HuH-7.5 (cell line): ENCODE measurements at places on chromosomes 6 and 20.

DNA sequence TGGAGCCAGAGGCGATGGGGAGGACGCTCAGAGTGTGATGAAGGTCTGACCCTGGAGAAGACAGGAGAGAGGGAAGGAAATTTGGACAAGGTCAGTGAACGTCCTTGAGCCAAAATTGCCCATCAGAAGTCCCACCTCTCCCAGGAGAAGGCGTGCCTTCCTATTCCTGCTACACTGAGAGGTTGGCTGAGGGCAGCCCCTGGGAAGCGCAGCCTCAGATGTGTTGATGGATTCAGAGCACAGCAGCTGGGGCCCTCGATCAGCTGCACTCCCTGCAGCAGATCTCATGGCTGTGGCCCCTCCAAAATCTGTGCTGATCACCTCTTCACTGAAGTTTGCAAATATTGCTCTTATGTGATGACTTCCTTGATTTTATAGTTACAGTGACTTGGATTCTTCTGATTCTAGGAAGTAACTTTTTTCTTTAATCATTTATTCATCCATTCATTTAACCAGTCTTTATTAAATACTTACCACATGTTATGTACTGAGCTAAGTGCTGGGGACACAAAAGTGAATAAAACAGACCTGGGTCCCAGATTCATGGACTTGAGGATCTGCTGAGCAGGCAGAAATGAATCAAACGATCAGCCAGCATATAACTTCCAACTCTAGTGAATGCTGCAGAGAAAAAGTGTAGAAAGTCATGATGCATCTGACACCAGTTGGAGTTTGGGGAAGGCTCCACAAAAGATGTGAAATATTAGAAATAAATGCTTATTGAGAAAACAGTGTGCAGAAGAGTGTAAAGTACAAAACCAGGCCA lies 69.6 kb upstream of the ARMC2 start:
- DNase-seq: no peak

DNA sequence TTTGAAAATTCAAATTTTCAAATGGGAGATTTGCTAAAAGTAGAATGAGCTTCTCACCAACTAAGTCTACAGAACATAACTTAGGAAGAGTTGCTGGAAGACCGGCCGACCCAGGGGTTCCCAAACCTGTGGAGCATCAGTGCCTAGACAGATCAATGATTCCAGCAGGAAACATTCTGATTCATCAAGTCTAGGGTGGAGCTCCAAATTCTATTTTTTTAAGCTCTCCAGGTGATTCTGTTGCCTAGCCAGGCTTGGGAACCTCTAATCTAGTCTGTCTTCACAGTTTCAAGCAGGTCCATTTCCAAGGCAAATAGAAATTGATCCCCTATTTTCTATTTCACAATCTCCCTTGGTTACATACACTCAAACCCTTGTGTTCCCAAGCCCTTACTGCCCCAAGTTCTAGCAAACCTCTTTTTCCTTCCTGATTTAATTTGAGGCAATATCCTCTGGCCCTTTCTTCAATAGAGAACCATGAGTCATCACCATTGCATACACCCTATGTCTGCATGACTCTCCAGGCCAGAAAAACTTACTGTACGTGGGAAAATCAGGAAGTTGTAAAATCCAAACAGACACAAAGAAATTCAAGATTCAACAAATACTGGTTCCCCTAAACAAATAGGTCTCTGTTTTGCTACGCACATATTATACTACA lies 8.9 kb downstream of the ATXN1 start:
- DNase-seq: no peak

DNA sequence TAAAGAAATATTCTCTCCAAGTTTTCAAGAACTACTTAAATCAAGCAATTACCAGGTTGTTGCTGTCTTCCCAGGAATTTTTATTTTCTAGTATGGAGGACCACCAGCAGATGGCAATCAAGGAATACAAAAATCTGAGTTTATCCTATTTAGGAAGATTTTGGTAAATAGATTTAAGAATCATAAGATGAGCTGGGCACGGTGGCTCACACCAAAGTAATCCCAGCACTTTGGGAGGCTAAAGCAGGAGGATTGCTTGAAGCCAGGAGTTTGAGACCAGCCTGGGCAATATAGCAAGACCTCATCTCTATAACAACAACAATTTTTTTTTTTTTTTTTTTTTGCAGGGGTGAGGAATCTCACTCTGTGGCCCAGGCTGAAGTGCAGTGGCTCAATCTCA lies 19.3 kb upstream of the SEC63 start:
- DNase-seq: no peak

GRCh38 chr6:106112433-106112832 lies 26.3 kb downstream of the PRDM1 start:
- no peak for DNase-seq

- DNase-seq: no peak
Measured at GRCh38 chr20:56347628-56348304, 11.0 kb upstream of the FAM210B start.

DNA sequence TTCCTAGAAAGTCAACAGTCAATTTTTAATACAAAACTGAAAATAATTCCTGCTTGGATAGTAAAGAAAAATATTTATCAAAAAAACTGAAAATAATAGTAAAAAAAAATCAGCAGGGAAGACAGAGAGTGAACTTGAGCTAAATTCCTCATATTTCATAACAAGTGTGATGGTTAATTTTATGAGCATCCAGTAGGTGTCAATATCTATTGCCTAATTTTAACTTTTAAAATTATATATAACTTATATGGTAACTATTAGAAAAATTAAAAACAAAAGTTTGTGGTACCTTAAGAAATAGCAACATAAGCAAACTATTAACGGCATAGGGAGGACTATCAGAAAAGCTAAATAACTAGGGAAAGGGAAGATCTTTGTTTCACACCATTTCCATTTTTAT lies 2.1 kb downstream of the EPM2A start:
- no peak for DNase-seq

GRCh38 chr20:23449421-23449820 lies 3.3 kb downstream of the CST11 start:
- DNase-seq: no peak

GRCh38 chr6:15299430-15300131 lies 53.7 kb downstream of the JARID2 start:
- DNase-seq: no peak

GRCh38 chr6:170135821-170136471 lies 154.9 kb downstream of the DLL1 start:
- no peak for DNase-seq

DNA sequence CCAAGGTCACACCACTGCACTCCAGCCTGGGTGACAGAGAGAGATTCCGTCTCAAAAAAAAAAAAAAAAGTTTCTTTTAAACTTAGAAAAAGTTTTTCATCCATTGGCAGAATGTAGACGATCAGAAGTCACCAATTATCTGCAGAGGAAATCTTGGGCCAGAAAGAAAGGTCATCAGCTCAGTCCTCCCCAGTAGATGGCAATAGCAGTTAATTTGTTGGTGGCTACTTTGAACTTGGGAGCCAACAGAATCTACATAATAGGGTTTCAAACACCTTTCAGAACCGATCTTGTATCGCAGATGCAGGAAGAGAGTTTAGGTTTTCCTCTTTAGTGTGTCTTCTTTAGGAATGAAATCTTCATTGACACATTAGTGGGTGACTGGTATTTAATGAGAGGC lies 41.7 kb downstream of the LBP start:
- no peak for DNase-seq

DNA sequence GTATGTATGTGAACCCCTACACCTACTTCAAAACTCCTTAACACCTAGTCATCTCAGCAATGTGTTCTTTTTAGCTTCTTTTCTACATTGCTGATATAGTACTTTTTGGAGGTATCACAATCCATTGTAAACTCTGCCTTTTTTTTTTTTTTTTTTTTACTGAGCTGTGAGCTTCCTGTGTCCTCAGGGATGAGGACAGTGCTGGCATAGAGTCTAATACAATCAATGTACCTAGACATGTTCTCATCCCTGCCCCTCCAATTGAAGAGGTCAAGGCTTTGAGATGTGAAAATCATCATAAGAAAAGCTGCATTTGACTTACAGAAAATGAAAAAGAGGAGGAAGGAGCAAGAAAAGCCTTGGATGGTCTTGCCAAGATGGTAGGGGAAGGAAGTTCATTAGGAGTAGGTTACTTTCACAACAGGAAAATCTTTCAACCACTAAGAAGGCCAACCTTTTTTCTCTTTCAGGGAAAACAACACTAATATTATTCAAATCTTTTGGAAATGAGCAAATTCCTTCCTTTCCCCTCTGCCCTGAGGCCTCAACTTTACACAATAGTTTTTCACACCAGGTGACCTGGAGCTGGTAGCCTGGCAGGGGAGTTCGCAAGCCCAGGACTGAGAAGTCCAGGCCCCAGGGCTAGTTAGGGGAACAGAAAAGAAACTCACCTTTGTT lies 2.8 kb upstream of the JARID2 start:
- no peak for DNase-seq

- no peak for DNase-seq
Measured at GRCh38 chr6:39102071-39102820, 12.7 kb downstream of the SAYSD1 start.

DNA sequence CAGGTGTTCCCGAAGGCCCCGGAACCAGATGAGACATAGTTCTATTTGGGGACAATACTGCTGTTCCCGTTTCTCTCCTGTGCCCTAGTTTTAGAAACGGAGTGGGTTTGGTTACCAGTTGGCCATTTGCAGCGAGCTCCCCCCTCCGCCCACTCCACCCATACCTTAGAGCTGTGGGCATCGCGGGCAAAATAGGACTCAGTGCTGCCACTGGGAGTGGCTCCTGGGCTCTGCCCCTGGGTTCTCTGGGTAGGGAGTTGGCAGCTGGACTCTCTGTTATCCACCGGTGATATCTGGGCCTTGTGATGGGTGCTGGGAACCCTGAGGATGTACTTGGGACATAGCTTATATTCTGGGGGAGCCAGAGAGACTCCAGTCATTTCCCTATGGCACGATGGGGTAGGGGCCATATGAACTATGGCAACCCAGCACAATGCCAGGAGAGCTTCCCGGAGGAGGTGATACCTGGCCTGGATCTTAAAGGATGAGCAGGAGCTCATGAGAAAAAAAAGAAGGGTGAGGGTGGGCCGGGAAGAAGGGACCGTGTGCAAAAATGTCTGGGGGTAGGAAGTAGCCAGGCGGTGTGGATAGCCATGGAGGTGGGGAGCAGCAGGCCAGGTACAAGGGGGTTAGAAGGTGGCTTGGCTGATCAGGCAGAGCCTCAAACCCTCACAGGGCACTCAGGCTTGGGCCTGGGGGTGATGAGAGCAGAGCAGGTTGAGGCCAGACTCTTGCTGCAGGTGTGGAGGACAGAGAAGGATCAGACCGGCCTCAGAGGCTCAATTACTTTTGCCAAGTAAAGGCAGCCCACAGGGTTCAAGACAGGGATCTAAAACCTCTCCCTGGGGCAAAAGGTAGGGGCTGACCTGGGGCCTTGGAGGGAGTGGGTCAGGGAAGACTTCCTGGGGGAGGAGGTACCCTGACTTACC lies 9.6 kb downstream of the SRC start:
- DNase-seq: no peak

DNA sequence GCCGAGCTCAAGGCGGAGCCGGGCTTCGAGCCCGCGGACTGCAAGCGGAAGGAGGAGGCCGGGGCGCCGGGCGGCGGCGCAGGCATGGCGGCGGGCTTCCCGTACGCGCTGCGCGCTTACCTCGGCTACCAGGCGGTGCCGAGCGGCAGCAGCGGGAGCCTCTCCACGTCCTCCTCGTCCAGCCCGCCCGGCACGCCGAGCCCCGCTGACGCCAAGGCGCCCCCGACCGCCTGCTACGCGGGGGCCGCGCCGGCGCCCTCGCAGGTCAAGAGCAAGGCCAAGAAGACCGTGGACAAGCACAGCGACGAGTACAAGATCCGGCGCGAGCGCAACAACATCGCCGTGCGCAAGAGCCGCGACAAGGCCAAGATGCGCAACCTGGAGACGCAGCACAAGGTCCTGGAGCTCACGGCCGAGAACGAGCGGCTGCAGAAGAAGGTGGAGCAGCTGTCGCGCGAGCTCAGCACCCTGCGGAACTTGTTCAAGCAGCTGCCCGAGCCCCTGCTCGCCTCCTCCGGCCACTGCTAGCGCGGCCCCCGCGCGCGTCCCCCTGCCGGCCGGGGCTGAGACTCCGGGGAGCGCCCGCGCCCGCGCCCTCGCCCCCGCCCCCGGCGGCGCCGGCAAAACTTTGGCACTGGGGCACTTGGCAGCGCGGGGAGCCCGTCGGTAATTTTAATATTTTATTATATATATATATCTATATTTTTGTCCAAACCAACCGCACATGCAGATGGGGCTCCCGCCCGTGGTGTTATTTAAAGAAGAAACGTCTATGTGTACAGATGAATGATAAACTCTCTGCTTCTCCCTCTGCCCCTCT lies 1.1 kb downstream of the CEBPB start:
- peak; percentile 77 for DNase-seq

DNA sequence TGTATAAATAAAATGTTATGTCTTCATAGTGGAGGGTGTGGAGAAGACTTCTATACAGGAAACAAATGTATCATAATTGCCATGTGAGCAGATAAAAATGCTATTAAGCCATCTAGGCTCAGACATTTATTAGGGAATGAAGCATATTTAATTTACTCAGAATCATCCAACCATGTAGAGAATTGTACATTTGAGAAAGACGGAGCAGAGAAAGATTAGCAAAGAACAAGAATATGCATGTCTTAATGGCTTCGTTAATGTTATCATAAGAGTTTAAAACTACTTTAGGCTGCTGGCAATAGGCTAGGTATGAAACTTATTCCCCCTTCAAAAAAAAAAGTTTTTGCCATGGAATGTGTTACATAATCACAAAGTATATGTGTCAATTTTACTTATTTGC lies 6.1 kb downstream of the ANKRD6 start:
- DNase-seq: no peak

DNA sequence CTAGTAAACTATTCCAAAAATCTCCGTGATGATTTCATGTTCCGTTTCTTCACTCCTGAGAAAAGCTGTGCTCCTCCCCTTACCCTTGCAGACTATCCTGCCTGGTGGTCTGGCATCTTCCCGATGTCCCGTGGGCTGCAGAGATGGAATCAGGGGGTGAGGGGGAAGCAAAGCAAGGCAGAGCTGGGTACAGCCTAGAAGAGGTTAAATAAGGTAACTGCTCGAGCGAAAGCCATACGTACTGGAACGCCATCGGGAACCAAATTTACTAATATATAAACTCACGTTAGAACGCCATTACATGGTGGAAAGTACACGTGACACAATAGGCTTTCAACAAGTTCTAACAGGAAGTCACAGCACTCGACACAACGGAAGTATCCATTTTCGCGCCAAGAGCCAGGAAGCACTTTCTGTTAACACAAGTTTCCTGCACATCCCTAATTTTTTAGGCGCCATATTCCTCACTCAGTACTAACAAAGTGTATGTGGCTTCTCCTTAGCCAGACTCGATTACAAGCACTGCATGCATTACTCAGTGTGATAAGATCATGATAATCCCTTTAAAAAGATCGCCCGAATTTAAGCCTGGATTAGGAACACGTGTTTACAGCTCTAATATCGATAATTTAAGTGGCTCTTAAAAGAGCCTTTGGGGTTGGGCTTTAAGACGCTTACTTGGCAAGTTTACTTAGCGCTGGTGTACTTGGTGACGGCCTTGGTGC lies 101.6 kb upstream of the PRSS16 start:
- DNase-seq: no peak

DNA sequence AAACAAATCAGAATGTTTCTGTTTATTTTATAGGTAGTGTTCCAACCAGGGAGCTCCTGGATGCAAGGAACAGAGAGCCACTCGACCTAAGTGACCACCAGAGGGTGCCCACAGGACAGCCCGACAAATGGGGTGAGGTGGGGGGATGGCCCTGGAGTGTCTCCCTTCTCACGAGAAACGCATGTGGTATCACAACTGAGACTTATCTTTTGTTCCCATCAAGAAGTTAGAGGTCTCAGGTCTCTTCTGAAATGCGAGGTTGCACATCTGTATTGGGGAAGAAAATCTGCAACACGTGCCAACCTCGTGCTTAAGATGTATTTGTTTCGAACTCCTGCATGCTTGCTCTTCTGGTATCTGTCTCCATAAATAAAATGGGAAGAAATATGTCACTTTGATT lies 104.0 kb downstream of the ISM1 start:
- no peak for DNase-seq
